ENCODE measurements at places on chromosomes 6 and 20.

DNA sequence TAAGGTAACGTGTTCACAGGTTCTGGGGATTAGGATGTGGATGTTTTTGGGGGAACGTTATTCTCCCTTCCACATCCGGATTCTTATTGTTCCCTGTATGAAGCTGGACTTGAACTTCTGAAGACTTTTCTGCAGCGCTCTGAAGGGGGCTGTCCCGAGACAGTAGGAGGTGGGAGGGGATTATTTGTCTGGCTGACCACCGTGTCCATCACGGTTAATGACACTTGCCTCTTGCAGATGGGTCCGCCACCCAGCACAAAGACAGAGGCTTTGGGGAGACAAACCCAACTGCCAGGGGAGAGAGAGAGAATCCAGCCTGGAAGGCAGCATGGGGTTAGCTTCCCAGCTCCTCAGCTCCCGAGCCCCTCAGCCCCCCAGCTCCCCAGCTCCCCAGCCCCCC lies 16.7 kb downstream of the ZDHHC14 start:
- no peak for DNase-seq

GRCh38 chr6:5205877-5206850 lies 54.6 kb downstream of the LYRM4 start:
- no peak for DNase-seq

DNA sequence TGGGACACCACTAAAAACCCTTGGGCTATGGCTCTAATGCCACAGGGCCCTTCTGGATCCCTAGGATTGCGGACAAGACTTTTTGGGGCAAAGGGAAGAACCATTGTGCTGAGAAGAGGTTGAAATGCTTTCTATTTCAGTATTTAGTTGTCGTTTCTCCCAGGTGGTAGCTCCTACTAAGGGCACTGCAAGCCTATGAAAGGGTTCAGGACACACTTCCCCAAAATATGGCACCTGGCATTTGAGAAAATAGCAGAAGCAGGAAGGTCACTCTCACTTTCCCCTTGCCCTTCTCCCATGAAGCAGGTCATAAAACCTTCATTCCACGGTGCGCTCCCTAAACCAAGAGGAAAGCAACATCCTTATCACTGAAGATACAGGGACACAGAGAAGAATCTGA lies 125.4 kb upstream of the GPR6 start:
- DNase-seq, result no peak

DNA sequence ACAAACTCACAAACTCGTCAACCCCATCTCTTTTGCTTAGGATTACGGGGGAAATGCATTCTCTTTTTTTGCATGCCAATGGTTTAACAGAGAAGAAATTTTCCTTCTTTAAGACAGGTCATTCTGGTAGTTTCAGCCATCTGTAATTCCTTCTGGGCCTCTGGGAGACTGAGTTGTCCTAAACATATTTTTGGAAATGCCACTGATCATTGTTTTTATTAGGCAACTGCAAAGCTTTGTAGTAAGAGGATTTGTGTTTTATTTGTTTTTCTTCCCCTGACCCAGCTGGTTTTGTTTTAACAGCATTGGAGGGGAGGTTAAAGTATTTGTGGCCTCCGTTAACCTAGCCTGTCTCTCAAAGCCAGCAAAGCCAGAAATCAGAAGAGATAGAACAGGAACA lies 73.1 kb upstream of the ISM1 start:
- no peak for DNase-seq

GRCh38 chr6:108203189-108204112 lies 37.6 kb downstream of the NR2E1 start:
- DNase-seq, result peak; percentile 41

DNA sequence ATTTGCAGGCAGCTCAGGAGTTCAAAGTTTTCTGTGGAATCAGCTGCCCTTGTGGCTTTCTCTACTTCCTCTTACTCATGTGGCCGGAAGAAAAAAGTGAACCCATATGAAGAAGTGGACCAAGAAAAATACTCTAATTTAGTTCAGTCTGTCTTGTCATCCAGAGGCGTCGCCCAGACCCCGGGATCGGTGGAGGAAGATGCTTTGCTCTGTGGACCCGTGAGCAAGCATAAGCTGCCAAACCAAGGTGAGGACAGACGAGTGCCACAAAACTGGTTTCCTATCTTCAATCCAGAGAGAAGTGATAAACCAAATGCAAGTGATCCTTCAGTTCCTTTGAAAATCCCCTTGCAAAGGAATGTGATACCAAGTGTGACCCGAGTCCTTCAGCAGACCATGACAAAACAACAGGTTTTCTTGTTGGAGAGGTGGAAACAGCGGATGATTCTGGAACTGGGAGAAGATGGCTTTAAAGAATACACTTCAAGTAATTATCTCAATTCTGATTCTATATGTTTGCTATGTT lies 1.1 kb downstream of the MGME1 start:
- peak; percentile 82 for DNase-seq

- DNase-seq, result peak; percentile 34
These were observed 14.9 kb upstream of the TTPAL start for GRCh38 chr20:44460795-44461141.

GRCh38 chr6:3910106-3910663 lies 61.0 kb downstream of the FAM50B start:
- DNase-seq, result no peak

- DNase-seq, result peak; percentile 48
These were observed 12.7 kb upstream of the PPP1R3G start for GRCh38 chr6:5072440-5072839.

Data from GM12865 (cell line).